Effector CD4-positive, alpha-beta T cell (primary cell): ENCODE measurements at places on chromosomes 1 and 21.

DNA sequence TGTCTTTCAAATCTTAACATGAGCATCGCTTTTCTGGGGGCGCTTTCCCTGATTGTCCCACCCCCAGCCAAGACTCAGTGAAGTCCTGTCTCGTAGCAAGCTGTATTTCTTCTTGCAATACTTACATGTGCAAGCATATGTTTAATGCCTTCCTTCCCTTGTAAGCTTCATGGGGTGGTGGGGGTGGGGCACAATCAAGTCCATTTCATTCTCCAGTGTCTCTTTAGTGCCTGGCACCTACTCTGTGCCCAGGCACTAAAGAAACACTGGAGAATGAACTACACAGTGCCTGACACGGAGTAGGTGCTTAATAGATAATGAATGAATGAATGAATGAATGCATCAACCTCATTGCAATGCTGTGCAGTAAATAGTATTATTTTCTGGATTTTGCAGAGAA is 143.1 kb downstream of the PLPP3 start:
- DNase-seq: no peak

DNA sequence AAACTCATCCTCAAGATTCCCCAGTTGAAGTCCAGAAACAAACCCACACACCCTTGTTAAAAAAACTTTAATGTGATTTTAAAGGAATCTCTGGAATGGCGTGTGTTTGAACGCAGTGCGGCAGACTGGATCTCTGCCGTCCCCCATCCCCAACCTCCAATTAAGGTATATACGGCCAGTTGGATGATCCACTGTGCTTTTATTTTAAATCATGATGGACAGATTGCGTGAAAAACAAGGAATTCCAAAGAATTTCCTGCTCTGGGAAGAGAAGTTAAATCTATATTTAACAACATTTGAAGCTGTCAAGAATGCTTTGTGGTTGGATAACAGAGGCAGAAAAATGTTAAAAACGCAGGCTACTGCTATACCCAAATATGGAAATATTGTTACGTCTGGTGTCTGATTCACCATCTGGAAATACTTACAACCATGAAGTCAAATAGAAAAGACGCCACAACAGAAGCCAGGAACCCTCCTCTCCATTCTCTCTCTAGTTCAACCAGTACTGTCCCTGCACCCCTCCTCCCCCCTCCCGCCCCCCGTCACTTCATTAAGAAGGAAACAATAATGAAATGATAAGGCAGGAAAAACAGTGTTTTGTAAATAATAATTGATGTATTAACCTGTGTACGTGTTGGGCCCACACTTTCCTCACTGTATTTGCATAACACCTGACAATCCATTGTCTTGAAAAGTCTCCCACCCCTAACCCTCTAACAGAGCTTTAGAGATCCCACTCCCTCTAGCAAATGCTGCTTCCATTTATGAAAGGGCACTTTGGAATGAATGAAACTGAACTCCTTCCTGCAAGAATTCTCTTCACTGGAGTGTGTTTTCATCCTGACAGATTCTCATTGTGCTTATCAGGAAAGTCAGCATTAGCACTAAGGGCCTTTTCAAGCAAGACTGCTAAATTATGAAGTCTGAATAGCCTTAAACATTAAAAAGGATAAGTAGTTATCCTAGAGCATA is 2.0 kb upstream of the CCN1 start:
- no peak for DNase-seq

- DNase-seq: no peak
Observed at GRCh38 chr1:115241309-115241708, 96.7 kb downstream of the NGF start.

GRCh38 chr1:205477759-205478247 is 22.0 kb upstream of the BLACAT1 start:
- no peak for DNase-seq

- no peak for DNase-seq
Observed at GRCh38 chr1:3135073-3135702, 66.2 kb downstream of the PRDM16 start.

DNA sequence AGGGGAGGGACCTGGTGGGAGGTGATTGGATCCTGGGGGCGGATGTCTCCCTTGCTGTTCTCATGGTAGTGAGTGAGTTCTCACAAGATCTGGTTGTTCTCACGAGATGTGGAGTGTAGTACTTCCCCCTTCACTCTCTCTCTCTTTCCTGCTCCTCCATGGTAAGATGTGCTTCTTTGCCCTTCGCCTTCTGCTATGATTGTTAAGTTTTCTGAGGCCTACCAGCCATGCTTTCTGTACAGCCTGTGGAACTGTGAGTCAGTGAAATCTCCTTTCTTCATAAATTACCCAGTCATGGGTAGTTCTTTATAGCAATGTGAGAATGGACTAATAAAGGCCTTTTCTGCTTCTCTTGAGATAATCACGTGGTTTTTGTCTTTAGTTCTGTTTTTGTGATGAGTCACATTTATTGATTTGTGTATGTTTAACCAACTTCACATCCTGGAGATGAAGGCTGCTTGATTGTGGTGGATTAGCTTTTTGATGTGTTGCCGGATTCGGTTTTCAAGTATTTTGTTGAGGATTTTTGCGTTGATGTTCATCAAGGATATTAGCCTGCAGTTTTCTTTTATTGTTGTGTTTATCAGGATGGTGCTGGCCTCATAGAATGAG is 45.5 kb downstream of the RABGAP1L start:
- DNase-seq: no peak
